ENCODE measurements at places on chromosomes 13 and 19. TPM values are rescaled to one million over a fixed set of nuclear protein-coding genes. Genes with fewer than 3 reads are reported as not detected.

Gene ZNF730
- total RNA-seq, result 84.7 TPM

Gene NLRP7
- total RNA-seq, result 1.0 TPM

Gene ZNF560
- total RNA-seq, result not detected

GRCh38 chr13:37144661-37145060 lies 39.2 kb upstream of the CSNK1A1L start:
- no peak for DNase-seq

DNA sequence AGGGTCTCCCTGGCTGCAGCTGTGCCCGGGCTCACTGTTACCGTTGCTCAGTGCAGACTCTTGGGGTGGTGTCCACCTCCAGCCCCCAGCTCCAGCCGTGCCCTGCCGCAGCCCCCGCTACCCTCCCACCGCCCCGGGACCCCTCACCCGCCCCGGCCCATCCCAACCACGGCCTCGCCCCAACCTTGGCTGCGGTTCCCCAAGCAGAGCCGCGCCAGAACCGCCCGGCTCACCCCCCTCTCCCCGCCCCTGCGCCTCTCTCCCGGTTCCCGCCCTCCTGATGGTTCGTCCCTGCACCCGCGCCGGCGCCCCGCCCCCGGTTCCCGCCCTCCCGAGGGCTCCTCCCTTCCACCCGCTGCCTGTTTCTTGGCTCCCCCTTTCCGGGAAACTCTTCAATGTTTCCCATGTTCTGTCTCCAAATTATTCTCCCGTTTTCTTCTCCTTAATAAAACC lies 40.3 kb downstream of the ANKRD10 start:
- peak; percentile 94 for DNase-seq

DNA sequence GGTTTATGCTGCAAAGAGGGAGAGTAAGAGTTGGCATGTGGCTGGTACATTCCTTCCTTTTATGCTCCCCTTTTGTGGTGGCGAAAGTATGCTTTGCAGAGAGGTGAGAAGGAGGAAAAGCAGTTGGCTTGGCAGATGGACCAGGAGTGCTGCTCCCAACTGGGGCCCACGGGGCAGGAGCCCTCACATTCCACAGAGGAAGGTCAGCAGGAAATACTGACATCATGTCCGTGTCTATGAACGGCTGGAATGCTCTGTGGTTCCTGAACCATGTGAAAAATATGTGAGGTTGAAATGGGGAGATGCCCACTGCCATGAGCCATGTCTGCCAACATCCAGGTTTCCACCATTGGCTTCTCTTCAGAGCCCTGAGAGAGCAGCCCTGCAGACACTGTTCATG lies 33.3 kb upstream of the GAS6 start:
- no peak for DNase-seq

GRCh38 chr13:26707122-26708006 lies 53.2 kb downstream of the GPR12 start:
- peak; percentile 88 for DNase-seq

GRCh38 chr13:113084943-113085540 lies 20.5 kb upstream of the F7 start:
- no peak for DNase-seq

GRCh38 chr13:24747248-24748060 lies 16.5 kb upstream of the RNF17 start:
- DNase-seq, result peak; percentile 78

DNA sequence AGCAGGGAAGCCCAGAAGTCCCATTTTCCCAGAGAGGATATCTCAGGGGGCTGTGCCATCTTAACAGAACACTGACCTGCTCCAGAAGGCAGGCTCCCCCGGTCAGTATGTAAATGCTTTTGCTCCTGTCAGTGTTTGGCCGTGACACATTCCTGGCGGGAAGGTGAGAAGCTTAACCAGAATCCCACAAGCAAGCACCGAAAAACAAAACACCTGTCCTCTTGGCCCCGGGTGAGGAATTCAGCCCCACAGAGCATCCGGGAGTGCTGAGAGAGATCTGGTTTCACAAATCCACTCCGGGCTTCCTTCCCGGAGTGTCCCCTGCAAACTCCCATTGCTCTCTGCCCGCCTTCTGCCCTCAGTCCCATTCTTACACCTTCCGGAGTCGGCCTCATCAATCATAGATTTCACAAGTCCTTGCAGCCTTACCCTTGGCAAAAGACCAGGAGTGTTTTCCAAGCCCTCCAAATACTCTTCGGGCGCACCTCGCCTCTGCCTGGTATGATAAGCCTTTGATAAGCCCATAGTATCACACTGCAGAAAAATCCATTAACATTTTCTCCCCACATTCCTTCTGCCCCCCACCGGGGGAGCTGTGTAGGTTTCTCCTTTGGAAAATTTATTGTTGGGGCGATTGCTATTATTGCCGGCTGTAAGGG lies 12.2 kb downstream of the TPM4 start:
- peak; percentile 82 for DNase-seq

DNA sequence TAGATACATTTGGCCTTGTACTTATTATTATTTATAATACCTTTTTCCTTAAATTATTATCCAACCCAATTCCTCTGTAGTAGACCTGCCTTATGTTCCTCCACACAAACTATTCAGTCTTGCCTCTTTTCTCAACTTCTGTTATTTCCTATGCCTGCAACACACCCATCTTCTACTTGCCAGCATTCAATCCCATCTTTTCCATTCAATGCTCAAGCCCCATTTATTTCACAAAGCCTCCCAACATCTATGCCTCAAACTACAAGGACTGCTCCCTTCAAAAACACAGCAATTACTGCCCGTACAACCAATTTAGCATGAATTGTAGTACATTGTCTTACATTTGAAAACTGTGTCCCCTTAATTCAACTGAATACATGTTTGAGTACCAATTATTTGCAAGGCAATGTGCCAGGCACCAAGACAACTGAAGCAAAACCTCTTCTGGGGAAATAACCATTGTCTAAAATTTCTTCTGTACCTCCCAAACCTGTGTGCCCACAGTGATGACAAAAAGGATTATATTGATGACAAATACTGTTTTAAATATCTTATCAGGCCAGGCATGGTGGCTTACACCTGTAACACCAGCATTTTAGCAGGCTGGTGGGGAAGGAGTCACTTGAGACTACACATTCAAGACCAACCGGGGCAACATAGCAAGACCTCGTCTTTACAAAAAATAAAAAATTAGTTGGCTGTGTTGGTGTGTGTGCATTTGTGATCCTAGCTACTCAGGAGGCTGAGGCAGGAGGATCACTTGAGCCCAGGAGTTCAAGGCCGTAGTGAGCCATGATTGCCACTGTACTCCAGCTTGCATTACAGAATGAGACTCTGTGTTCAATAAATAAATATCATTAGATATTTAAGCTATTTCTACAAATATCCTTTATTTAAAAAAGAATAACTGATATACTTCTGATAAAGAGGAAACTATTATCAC lies 35.1 kb downstream of the ELF1 start:
- no peak for DNase-seq

- peak; percentile 92 for DNase-seq
These were observed 194.5 kb downstream of the KATNAL1 start for GRCh38 chr13:30112602-30113435.

GRCh38 chr19:55303477-55303876 lies 19.7 kb downstream of the BRSK1 start:
- peak; percentile 34 for DNase-seq
